Breast epithelium (tissue), 4 donors: ENCODE measurements at places on chromosomes 12 and 14.

DNA sequence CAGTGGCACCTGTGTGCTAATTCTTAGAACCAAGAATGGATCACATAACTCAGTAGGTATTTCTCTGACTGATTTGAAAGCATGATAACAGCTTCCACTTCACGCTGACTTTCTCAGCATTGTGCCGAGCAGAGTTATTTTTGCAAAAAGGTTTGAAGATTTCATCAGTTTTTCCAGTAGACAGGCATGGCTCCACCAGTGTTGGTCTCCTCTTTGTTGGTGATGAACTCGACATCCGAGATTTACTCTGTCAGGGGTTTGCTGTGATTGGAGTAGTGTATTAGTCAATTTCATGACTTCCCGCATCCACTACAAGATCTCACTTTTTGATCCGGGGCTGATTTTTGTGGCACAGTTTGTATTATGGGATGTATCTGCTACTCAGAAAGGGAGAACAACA is 85.3 kb downstream of the PRKCH start:
- DNase-seq: no peak

DNA sequence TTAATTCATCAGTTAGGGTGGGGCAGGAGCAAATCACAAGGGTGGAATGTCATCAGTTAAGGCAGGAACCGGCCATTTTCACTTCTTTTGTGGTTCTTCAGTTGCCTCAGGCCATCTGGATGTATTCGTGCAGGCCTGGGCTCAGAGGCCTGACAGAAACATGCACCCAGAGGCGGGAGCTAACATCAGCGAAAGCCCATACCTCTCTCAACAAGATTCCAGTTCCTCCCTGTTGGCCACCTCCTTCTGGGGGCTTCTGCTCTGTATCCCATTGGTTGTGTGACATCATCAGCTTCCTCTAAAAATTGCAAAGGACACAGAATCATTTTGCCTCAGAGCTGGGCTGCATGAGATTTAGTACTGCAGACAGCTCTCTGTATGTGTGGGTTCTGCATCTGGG is 134.3 kb downstream of the ZNF664 start:
- no peak for DNase-seq

DNA sequence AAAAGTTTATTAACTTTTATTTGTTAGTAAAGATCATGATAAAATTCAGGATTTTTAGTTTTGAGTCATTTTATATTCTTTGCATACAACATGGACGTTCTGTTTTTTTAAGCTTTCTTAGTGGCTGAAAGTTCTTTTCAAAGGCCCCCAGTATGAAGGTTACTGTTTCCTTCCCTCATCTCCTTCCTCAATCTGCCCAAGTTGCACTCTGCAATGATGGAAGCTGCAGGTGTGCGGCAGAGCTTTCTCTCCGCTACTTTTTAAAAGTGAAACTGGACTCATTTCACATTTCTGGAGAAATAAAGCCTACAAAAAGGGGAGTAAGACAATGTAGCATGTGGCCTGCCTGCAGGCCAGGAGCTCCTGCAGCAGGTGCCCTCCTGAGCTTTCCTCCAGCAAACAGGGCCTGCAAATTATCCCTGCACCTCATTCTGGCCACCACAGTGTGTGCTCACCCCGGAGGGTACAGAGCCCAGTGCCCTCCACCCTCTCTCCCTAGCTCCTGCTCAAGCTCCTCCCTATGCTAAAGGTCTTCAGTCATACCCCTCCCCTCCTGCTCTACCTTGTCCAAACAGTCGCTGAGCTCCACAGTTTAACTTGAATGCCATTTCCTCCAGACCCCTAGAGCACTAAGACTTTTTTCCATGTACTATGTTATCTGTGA is 78.9 kb downstream of the SETD3 start:
- no peak for DNase-seq

DNA sequence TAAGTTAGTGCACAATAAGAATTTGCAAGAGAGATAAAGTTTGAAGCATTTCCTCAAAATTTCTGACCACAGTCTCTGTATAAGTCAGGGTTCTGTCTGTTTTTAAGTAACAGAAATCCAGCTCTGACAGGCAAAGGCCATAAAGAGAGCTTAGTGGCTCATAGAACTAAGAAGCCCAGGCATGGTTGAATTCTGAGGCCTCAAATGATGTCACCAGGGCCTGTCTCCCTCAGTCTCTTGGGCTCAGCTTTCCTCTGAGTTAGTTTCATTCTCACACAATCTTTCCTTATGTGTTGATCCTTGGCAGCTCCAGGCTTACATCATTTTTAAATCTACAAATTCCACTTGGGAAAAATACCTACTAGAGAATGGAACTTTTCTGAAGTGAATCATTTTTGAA is 173.4 kb upstream of the ATP2B1 start:
- no peak for DNase-seq

GRCh38 chr12:117155278-117156060 is 34.8 kb downstream of the FBXO21 start:
- DNase-seq: no peak

DNA sequence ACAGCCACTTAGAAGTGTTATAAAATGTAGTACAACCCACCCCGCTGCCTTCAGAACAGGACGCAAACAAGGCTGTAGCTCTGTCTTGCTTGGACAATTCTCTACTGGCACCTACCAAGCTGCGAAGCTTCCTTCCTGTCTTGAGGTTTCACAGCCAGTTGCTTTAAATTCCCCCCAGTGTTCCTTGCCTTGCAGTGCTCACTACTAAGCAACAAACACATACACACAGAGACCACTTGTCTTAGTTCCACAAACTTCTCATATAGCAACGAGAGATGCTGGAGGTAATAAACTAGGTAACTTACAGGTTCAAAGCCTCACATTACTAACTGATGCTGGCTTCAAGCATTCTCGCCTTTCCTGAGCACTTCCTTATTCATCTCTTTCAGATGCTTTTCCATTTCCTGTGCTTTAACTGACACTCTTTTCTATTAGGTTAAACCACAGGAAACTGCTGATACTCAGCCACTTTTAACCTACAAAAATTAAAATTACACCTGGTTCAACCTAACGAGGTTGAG is 91.5 kb upstream of the PTGDR start:
- no peak for DNase-seq

DNA sequence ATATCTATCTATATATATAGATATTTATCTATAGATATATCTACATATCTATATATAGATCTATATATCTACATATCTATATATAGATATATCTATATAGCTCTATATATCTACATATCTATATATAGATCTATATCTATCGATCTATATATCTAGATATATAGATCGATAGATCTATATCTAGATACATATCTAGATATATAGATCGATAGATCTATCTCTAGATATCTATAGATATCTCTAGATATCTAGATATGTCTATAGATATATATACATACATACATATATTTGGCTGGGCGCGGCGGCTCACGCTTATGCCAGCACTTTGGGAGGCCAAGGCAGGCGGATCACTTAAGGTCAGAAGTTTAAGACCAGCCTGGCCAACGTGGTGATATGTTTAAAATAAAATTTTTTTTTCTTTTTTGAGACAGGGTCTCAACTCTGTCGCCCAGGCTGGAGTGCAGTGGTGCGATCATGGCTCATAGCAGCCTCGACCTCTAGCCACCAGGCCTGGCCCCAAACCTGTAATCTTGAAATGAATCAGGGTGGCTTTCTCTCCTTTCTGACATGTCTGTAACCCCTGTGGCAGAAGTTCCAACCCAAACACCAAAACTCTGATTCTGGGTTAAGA is 18.1 kb downstream of the ARPC3 start:
- DNase-seq: no peak

- no peak for DNase-seq
Observed at GRCh38 chr12:63038713-63039100, 103.8 kb upstream of the PPM1H start.

- DNase-seq: no peak
Observed at GRCh38 chr14:83958359-83958758, 1571.6 kb upstream of the FLRT2 start.

- no peak for DNase-seq
Observed at GRCh38 chr14:72745991-72746980, 147.6 kb downstream of the DPF3 start.

DNA sequence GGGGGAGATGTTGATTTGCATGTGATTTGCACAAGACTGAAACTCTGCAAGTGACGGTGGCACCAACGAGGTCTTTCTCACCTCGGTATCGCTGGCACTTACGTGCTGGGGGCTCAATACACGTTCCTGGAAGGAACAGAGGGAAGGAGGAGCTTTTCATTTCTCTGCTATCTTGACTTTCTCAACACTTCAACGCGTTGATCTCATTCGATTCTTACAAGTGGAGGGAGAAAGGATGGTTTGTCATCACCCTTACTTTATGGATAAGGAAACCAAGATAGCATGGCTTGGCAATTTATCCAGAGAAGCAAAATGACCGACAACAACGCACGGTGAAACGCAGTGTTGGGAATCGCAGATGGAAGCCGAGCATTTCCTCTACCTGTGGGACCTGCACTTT is 87.3 kb upstream of the RFLNA start:
- DNase-seq: no peak

GRCh38 chr14:75301666-75302325 is 23.2 kb downstream of the FOS start:
- DNase-seq: no peak

DNA sequence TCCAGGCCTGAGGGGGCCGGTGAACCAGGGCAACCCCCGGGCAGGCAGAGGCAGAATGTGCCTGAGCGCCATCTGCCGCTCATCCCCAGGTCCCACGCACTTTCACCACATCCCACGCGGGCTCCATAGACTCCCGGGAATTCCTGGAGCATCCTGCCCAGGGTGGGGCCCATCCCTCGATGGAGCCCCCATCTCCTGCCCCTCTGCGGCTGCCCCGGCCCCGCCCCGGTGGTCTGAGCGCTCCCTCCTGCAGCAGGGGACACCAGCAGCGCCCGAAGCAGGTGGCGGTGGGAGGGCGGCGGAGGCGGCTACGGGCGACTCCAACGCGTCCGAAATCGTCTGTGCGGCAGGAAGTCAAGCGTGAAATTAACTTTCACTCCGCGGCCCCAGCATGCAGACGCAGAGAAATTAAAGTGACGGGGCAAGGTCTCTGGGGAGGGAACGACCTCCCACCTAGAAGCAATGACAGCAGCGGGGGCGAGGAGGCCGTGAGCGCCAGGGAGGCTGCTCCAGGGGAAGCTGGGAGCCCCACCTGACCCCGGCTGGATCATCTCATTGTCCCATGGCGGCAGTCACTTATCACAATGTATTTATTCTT is 122.2 kb downstream of the NCOR2 start:
- no peak for DNase-seq

GRCh38 chr14:54730156-54730961 is 163.4 kb downstream of the SAMD4A start:
- no peak for DNase-seq

GRCh38 chr14:51939755-51940301 is 49.5 kb upstream of the RTRAF start:
- no peak for DNase-seq

DNA sequence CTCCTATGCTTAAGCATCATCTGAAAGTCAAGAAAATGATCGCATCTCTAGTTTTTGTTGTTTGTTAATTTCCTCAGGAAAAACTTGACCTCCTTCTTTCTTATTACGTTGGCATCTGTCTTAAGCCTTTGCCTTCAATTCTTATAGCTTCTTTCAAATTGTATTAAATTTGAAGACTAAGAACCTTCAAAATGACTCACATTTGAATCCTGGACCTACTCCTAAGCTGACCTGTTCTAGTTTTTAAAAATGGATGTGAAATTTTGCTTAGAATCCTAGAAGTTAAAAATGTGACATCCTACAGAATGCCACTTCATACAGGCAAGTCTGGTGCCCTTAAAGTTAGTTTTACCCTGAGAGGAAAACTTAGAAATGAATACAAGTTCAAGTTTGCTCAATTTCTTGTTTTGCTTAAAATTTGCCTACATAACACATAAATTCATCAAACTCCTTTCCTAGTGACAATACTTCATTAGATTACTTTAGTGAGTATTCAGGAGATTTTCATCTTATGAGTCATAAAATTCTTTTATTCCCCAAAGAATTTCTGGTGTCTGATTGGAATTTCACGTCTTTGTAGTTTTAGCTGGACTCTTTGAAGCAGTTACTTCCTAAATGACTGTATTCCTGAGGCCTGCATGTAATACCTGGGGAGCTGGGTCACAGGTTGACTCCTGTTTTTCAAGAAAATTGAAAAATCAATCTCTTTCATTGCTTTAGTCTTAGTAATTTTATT is 152.3 kb downstream of the MSRB3 start:
- DNase-seq: no peak

DNA sequence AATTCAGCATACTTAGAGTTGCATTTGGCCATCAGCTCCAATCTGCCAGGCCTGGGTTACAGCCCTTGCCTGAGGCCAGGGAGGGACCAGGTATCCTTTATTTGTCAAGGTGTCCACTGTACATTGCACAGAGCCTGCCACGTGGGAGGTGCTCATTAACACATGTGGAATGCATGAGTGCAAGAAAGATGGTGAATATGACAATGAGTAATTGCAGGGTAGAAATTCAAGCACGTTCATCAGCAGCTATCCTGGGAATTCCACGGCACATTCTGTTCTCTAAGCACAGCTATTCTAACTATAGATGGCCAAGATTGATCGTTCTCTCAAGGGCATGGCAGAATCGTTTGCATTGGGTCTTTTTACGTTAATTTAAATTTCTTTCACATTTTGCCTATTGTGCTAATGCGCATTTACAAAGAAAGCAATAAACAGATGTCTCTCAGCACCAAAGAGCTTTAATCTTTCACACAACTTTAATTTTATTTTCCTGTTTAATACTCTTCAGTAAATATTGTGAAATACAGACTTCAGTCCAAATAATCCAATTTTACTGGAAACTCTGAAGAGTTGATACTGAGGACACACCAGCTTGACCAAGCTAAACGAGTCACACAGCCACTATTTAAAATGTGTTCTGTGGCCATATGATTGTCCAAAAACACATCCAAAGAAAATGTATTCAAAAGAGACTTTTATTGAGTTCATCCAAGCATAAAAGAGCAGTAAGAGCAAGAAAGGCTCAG is 1025.7 kb upstream of the TMEM132C start:
- no peak for DNase-seq

DNA sequence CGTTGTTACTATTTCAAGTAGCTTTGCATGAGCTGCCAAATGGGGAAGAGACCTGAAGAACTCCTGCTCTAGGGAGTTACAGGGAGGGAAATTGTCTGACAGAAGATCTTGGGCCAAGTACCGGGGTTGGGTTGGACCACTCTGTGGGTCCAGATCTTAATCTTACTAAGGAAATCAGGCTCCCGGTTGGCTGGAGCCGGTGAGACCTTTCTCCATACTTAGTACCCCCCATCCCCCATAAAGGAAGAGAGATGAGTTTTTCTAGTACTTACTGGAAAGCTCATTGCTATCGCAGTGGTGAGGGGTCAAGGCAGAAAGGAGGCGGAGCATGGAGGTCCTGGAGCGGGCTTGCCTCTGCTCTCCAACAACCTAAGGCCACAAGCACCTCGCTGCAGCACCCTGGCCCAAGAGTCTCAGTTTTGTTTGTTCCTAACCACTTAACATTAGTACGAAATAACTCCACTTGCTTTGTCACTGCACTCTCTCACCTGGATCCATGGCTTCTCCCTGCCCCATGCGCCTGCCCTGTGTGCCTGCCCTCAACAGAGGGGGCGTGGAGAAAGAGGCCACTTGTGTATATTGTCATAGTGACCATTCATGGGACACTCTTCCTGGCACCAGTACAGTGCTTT is 6.8 kb upstream of the UNC119B start:
- DNase-seq: no peak

GRCh38 chr14:79076428-79076827 is 906.3 kb downstream of the NRXN3 start:
- no peak for DNase-seq
